Chondrocyte (in vitro differentiated cells): ENCODE measurements at places on chromosomes 13 and 19.

GRCh38 chr19:29293736-29294342, 80.9 kb upstream of the UQCRFS1 start:
- DNase-seq: no peak

GRCh38 chr19:30253581-30253996, 118.6 kb upstream of the ZNF536 start:
- no peak for DNase-seq

DNA sequence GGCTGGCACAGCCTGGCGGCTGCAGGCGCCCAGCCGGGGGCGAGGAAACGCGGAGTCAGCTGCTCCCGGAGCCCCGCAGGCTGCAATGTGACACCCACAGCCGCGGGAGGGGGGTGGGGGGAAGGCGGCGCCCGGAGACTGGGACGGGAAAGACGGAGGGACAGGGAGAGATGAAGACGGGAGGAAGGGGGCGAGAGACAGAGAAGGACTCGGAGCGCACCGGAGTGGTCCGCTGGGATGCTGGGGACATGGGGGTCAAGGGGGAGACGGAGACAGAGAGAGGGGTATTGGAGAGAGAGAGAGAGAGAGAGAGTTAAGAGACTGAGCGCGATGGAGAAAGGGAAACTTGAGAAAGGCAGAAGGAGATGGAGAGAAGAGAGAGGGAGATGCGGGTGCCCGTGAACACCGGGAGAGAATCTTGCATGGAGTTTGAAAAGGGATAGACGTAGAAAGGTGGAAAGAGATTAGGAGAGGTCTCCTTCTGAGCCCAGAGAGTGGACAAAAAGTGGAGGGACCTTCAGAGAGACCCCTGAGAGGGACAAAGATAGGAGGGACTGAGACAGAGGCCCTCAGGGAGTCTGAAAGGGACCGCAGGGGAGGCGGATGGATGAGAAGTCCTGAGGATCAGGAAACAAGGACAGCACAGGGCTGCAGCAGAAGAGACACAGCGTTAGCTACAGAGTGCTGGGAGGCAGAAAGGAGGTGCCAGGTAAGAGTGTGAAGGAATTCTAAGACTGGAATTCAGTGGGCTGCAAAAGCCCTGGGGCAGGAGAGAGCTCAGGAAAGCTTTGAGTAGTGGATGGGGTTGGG, 1.0 kb downstream of the SCN1B start:
- DNase-seq: no peak

DNA sequence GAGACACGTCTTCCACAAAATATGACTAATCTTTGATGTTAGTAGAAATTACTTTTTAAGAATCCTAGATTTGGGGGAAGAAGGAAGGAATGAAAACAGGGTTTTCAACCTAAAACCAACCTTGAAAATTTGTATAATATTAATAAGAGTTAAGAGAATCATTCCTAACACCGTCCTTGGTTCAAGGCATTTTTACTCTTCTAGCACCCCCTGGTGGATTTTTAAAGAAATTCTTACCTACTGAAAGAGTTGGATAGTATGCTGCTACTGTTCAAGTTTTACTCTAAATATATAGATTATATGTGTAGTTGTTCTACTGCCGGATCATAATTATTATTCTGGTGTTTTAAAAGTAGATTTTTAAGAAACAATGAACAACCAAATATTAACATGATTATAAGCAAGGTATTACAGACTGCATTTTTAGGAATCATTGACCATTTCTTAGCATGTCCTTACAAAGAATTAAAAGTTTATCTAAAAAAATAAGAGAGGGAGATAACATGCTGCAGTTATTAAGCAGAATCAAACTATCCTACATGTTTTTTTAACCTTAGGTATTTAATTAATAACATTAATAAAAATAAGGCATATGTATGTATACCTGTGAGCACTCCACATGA, 7.4 kb upstream of the SLITRK6 start:
- DNase-seq: no peak

GRCh38 chr13:43129066-43129465, 105.7 kb downstream of the DNAJC15 start:
- DNase-seq: no peak

DNA sequence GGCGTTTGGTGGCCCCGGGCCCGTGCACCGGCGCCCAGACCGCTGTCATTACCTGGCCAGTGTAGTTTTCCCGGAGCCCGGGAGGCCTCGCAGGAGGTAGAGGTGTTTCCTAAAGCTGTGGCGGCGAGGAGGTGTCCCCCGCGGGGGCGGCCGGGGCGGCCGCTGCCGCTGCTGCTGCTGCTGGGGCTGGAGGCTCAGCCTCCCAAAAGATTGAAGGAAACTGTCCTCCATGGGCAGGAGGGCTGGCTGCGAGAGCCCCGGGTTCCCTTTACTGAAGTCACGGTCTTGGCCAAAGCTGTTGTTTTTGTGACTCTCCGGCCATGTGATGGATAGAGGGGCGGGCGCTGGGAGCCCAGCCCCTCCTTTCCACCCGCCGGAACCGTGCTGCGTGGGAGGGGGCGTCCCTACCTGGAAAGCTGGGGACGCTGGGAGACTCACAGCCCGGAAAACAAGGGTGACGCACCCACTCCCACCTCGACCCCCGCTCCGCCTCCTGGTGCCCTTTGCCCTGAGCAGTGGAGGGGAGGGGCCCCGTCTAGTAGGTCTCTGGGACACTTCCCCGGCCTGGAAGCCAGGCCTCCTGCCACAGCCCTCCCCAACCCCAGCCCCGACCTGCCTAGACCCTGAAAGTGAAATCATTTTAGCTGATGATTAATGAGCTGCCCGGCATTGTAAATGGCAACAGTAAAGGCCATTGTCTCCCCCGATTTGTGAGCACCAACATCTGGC, at the start of gene N4BP2L1:
Gene N4BP2L1, minus strand, starts transcription at position 279 of the 729 bp plus-strand sequence. Its CDS starts 48 bp downstream, at position 231.
- no peak for DNase-seq
